ENCODE measurements at places on chromosomes 1 and 21.

GRCh38 chr1:19940486-19941205 is 17.2 kb upstream of the PLA2G2E start:
- no peak for DNase-seq

- no peak for DNase-seq
Observed at GRCh38 chr1:178055093-178055492, 38.8 kb upstream of the RASAL2 start.

- no peak for DNase-seq
Observed at GRCh38 chr21:37784591-37785318, 131.5 kb downstream of the KCNJ6 start.

- no peak for DNase-seq
Observed at GRCh38 chr1:207308451-207309190, 12.9 kb upstream of the CD55 start.

DNA sequence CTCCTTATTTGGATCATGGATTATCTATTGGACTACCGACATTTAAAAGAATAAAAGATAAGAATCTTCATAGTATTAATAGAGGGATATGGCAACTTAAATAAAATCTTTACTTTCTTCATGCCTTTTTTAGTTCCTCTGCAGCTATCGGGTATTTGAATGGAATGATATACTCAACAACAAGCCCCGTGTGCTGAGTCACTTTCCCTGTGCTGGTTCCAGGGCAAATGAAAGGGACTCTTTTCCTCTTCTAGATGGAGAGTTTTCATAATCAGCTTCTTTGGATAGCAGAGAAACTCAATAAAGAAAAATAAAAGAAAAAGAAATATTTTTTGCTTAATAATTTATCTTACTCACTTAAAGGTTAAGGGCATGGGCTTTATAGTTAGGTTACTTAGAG is 213.7 kb downstream of the LRRC40 start:
- no peak for DNase-seq

DNA sequence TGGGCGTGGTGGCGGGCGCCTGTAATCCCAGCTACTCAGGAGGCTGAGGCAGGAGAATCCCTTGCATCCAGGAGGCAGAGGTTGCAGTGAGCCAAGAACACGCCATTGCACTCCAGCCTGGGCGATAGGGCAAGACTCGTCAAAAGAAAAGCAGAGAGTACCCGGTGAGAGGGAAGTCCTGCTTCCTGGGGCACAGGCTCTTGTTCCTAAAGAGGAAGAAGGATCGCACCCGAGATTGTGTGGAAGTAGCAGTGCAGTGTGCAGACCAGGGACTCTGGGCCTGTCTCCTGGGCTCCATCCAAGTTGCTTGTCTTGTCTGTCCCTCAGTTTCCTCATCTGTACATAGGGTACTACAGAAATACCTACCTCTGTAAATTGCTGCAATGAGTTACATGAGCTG is 29.6 kb downstream of the NBPF3 start:
- no peak for DNase-seq

DNA sequence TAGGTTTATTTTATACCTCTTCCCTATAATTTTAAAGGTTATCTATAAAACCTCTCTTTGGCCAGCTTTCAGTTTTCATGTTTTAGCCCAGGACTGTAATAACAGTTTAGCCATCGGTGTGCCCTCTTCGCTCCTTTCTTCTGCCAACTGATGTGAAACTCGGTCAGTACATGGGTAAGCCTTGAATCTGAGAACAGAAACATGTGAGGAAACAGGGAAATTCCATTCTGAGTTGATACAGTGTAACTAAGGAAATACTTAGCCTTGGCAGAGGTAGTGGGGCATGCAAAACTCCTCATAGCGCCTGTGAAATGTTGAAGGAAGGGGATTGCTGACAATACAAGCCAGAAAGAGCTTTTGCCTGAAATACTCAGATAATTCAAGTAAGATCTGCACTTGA is 465.2 kb downstream of the NCAM2 start:
- no peak for DNase-seq

DNA sequence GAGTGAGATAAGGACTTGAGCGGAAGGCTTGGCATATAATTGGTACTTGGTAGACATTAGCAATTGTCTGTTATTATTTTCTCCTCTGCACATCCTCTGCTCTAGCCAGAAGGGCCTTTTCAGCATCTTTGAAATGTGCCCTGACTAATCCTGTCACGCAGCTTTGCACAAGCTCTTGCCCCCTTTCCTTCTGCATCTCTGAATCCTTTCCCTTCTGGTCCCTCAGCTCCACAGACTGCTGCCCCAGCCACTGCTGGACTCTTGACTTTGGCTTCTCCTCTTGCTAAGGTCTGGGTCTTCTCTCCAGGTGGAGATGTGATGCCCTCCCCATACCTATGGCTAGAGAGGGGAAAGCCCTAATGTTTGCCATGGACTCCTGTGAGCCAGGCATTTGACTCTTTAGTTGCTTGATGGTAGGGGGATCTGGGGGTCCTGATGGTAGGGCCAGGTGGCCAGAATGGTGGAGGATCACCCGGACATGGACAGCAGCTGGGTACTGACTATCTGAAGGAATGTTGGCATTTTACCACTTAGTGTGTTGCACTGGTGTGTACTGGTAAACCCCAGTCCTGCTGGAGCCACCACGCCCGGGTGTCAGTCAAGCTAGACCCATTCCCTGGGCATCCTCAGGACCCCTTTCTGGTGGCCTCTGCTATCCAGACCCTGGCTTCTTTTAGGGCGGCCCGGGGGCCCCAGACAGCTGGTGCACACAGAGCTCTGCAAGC is 4.4 kb downstream of the HPCA start:
- no peak for DNase-seq

GRCh38 chr1:225917536-225917935 is 6.5 kb downstream of the PYCR2 start:
- DNase-seq: no peak

DNA sequence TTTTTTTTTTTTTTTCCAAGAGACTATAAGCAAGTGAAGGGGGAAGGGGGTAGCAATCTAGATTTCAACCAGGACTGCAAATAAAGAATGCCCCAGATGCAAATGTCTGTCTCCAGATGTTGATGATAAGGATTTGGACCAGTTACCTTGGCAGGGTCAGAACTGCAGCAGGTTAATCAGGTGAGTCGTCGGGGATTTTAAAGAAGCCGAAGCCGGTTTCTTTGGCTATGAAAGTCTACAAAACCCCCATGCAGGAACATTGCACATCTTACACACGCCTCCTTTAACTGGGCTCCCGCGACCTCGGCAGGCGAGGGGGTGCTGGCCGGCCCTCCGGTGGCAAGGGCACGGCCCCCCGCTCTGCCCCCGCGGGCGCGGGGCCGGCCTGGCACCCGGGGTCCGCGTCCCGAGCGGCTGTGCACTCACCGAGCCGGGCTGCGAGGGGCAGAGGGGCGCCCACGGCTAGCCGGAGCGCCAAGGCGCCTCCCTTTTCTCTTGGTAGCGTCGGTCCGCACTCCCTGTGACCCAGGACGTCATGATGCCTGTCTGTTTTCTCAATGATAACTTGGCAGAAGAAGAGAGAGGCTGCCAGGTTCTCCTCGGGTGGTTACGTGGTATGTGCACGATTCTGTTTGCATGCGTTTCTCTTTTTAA is 366.3 kb upstream of the ESRRG start:
- DNase-seq: no peak

GRCh38 chr1:52157582-52157981 is 15.7 kb downstream of the ZFYVE9 start:
- no peak for DNase-seq

DNA sequence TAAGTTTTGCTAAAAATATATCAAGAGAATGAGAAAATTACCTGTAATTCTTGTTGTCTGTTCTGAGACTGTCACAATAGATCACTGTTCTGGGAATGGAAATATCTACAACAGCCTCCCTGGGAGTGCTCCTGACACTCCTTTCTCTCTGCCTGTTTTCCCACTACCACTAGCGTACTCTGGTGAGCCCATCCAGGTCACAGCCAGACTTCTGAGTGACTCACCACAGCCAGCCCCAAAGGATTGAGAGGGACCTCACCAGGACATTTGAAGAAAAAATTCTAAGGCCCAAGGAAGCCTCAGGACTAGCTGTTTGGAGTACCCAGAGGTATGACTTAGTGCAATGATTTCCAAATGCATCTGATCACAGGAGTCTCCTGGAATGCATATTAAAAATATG is 39.0 kb upstream of the TADA1 start:
- DNase-seq: no peak

GRCh38 chr1:17941431-17942189 is 166.0 kb upstream of the IGSF21 start:
- no peak for DNase-seq

DNA sequence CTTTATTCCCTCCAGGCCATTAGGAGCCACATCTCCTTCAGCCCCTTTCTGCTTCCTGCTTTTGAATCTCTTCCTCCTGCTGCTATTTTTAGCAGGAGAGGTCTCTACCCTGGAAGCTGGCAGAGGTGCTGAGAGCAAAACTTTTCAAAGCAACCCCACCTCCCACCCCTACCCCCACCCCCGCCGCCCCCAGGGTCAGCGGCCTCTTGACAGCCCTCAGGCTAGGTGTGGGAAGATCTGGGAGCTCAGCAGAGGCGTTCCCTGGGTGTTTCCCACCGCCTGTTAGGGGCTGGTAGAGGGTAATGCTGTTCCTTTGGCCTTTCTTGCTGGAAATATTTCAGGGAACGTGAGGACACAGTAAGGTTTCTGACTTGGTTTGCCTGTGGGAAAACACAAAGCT is 112.5 kb upstream of the CACHD1 start:
- DNase-seq: no peak

- no peak for DNase-seq
Observed at GRCh38 chr1:67313934-67314671, 6.4 kb downstream of the IL12RB2 start.
